ENCODE measurements at places on chromosomes 13 and 19.

- no peak for DNase-seq
These were observed 24.8 kb downstream of the MAP4K1 start for GRCh38 chr19:38592940-38593339.

GRCh38 chr19:27657271-27658051 lies 1555.5 kb downstream of the UQCRFS1 start:
- DNase-seq, result no peak

GRCh38 chr19:43470288-43470687 lies 4.9 kb upstream of the LYPD3 start:
- no peak for DNase-seq

- no peak for DNase-seq
These were observed 15.8 kb upstream of the TUBGCP3 start for GRCh38 chr13:112603641-112604225.

DNA sequence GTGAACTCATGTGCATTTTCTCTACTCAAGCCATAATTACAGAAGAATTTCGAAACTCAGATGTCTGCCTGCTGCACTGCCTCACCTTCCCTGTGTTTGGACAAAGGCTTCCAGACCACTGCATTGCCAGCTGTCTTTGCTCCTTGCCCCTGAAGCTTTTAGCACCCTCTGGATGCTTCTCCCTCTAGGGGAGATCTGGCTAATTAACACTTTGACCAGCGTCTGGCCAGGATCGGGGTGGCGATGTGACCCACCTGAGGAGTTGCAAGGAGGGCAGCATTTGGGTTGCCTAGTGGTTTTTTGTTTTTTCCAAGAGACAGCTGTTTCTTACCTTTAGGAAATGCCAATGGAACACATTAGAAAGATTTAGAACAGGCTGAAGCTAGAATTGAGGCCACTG lies 127.7 kb upstream of the ZNF536 start:
- DNase-seq, result no peak

DNA sequence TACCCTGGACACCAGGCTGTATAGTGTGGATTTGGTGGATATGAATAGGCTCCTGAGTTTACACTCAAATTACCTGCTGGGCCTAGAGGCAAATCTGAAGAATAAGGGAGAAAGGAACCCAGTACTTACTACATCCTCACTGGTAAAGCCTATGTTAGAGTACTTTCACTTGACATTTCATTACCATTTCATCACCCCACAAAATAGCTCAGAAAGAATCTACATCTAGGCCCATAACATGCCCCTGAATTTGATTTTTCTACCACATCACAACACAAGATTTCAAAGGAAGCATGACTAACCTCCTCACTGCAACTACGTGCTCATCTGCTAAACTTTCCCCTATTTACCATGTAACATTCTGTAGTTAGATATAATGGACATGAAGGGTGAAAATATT lies 43.3 kb downstream of the VWA8 start:
- DNase-seq, result no peak

DNA sequence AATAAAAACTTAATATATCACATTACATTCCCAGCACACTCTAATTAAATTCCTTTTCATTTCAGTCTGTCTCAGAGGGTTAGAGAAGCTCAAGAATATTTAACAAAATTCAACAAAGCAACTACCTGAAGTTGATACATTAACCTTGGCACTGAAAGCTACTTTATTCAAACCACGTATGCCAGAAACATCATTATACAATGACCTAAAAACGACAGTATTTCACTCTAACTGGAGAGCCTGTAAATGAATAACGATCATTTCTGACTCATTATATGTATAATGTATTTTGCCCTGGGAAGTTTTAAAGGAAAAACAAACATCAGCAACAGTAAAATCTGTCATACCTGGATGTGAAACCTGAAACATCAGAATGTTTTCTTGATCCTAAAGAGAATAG lies 270.1 kb downstream of the SLITRK5 start:
- no peak for DNase-seq

- no peak for DNase-seq
These were observed 10.1 kb downstream of the ANO8 start for GRCh38 chr19:17324357-17325114.

- no peak for DNase-seq
These were observed 57.0 kb downstream of the SLC10A2 start for GRCh38 chr13:103009051-103009840.

DNA sequence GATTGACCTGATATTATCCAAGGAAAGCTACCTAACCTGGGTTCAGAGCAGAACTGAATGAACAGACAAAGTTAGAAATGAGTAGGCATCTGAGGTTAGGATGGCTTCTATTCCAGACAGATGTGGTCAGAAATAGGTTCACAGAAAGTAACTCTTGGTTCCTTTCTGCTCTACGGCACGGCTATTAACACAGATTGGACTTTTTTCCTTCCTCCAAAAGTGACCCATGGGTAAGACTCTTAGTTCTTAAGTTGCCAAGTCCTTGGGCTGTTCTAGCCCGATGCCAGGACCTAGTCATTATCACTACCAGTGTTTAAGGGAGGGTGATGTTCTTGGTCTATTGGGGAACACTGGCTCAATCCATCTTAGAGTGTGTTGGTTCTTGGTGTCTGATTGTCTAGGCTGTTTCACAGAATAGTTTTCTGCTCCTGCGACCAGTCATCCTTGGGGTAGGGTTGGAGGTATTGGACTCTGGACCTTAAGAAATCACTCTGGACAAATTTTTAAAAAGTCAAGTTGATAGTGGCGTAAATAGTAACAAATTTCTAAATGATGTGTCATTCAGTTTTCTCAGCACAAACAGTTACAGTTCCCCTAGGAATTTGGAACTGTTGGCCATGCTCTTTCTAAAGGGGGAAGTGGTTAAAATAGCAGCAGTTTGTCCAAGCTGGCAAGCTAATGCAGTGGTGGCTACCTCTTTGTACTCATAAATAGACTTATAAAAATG lies 60.1 kb upstream of the MYCBP2 start:
- no peak for DNase-seq

DNA sequence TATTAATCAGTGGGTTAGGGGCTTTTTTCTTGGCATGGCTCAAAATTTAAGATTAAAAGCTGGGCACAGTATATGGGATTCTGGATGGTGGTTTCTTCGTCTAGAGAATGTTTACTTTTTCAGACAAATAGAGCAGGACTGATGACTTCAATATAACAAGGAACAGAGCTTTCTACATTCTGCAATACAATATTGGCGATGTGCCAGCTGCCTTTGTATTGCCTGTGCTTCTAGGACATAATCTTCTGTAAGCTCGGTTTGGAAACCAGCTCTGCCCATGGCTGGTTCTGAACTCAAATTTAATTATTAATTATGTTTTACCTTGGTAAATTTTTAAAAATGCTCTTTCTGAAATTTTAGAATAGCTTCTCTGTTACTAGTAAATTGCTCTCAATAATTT lies 139.1 kb upstream of the TRPC4 start:
- DNase-seq, result no peak

- DNase-seq, result no peak
These were observed 599 bp downstream of the SNRNP70 start for GRCh38 chr19:49085868-49086232.

DNA sequence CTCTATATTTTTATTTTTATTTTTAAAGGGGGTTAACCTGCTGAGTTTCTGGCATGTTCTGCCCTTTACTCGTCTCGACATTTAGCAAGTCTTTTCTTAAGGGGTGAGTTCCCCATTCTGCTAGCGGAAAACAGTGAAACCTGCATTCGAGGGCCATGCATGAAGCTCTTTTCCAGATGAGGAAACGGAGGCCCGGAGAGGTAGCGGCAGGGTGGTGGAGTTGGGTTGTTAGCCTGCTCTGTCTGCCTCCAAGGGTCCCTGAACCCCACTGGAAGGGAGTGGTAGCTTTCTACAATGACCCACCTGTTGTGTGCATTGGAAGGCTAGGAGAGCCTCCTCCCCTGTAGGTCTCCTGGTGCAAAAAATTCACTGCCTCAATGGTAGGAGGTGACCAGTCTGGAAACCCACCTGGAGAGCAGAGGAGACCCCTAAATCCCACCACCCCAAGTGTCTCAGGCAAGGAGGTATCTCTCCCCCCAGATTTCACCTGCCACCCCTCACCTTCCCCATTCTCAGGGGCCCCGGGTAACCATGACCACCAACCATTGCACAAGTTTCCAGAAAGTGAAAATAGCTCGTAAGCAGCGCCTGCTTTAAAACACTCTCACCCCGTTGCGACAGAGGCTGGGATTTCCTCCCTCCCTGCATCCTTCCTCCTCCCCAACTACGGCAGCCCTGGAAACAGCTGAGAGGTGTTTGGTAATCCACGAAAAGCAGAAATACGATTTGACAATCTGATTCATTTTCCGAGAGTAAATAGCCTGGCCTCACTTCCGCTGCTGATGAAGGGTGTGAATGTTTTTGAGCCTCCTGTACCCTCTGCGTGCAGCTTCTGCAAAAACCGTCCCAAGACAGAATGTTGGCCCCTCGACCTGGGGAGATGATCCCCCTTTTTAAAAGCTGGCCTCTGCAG lies 3.5 kb downstream of the KLF2 start:
- no peak for DNase-seq

GRCh38 chr13:86906127-86906874 lies 764.9 kb upstream of the SLITRK5 start:
- no peak for DNase-seq

DNA sequence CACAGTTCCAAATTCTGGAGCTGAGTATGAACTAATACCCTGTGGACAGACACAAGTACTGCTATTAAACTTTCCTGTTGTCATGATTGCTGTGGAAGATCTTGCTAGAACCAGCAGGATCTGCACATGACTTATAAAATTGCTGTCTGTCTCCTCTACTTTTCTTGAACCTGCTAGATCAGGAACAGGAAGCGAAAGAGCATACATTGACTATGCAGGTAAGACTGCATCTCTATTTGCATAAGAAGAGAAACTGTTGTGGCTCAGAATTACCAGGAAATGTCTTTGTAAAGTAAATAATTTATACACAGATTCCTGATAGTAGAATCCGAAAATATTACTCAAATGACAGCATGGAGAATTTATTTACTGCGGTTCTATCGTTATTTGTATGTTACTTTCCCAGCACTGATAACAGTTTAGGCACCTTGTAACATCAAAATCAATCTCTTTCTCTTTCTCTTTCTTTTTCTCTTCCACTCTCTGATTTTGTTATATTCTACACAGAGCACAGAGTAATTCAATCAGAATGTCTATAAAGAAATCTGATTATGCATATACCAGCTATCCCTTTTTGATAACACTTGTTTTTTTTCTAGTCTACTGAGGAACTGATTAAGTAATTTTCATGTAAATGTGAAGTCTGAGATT lies 226.5 kb downstream of the MYO16 start:
- no peak for DNase-seq

DNA sequence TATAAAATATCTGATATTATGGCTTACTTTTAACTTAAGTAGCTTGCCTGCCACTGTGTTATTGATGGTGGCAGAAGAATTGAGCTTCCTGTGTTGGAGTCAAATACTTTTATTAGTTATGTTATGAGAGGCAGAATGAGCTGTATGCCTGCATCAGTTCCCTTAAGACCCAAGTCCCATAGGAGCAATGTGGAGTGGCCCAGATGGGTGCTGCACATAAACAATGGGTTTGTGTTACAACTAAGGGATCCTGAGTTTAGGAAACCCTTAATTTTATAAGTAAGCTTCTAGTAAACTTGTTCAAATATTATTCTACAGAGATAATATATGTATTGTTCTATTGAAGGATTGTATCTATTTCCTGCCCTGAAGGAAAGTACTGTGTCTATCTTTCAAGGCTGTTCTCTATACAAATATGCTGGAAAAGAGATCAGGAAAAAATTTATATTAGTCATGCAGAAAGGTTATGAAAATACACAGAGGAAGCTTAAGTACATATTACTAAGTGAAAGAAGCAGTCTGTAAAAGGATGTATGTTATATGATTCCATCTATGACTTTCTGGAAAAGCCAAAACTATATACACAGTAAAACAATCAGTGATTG lies 2018.0 kb upstream of the PCDH20 start:
- no peak for DNase-seq

- no peak for DNase-seq
These were observed 699 bp downstream of the MEGF8 start for GRCh38 chr19:42325896-42326771.

DNA sequence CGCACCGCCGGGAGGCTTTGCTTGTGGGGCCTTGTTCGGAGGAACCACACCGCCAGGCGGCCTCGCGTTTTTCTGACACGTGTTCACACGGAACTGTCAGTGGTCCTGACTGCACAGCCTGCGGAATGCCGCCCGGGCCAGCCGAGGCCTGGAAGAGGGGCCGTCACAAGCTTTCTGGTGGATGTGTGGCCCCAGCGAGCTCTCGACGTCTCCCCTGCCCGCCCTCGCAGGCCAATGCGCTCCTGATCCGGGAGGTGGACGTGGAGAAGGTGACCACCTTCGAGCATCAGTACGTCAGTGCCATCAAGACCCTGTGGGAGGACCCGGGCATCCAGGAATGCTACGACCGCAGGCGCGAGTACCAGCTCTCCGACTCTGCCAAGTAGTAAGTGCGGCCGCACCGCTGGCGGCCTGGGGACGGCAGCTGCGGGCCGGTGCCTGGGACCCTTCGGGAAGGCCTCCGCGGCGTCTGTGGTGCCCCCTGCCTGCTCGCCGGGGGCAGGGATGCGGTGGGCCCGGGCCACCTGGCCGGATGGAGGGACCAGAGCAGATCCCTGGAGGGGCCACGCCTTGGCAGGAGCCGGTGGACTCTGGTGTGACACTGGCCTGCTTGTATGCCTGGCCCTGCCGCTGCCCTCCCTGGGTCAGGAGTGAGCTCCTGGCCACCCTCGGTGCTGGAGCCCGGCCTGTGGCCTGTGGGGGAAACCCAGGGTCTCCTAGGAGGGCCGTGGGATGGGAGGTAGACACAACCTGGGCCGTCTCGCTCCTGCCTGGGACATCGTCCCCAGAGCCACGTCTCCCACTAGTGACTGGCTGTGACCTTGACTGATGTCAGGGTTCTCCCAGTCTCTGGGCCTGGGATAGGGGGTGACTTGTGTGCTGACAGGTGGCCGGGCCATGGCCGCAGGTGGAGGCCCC lies 19.2 kb downstream of the GNA11 start:
- DNase-seq, result no peak

DNA sequence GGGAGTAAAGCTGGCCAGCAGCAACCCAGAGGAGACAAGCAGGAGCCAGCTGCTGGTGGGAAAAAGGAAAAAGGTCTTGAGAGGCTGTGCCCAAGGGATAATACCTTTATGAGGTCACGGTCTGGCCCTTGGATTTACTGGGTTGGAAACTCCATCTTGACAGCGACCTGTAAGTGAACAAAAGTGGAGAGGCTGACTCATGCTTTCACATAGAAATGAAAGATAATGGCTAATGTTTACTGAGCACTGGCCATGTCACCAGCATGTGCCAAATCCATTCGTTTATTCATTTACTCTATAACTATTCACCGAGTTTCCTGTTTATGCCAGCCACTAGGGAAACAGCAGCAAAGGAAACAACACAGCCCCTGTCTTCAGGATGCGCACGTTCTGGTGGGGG lies 4.7 kb downstream of the VRK3 start:
- DNase-seq, result no peak

Data from NCI-H2107 (cell line).